ENCODE measurements at places on chromosomes 11 and 22. TPM values are rescaled to one million over a fixed set of nuclear protein-coding genes. Genes with fewer than 3 reads are reported as not detected.

GRCh38 chr11:91792779-91793262, 431.8 kb upstream of the FAT3 start:
- no peak for DNase-seq

DNA sequence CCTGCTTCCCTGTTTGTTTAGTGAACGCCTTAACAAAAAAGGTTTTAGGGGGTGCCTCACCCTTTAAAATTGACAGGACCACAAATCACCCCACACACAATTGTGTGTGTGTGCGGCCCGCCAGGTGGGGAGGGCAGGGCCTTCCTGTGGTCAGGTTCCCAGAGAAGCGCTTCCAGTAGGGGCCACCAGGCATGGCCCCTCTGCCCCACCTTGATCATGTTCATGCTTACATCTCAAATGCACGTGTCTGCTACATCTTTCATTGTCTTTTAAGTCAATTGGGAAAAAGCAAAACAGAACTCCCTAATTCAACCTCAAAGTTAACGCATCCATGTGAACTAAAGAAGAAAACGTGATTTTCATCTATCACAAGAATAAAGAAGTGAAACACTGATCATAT, 1335.3 kb downstream of the TBC1D22A start:
- no peak for DNase-seq

- peak; percentile 58 for DNase-seq
These were observed 585 bp downstream of the ARHGEF12 start for GRCh38 chr11:120336641-120337354.

MCHR1 gene
- total RNA-seq = not detected

GRCh38 chr22:39308614-39309363, 10.6 kb downstream of the RPL3 start:
- DNase-seq = peak; percentile 94

DNA sequence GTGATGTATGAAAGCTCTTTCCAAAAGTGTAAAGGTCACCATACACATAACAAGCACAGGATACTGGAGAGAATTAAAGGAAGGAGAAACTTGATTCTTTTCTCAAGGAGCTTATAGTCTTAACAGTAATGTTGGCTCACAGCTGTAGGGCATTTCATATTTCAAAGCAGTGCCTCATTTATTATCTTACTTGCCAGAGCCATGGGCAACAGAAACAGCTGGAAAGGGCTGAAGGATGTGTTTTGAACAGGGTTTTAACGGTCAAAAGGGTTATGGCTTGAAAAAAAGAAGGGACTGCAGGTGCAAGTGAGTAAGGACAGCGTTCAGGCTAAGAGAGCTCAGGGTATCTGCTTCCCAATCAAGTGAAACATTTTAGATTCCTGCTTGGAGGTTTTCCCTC, 2.7 kb upstream of the GRAMD1B start:
- no peak for DNase-seq

RASL10A gene
- not detected for total RNA-seq

TUB gene
- total RNA-seq = 19.2 TPM

- peak; percentile 86 for DNase-seq
These were observed at the start of gene TLCD5 for GRCh38 chr11:120324932-120325810. TLCD5 (plus strand) TSS chr11:120325299; CDS start chr11:120327442, 2,143 bp downstream.

PLAAT2 gene
- not detected for total RNA-seq

GRCh38 chr11:134233729-134234179, 9.3 kb downstream of the VPS26B start:
- no peak for DNase-seq

DNA sequence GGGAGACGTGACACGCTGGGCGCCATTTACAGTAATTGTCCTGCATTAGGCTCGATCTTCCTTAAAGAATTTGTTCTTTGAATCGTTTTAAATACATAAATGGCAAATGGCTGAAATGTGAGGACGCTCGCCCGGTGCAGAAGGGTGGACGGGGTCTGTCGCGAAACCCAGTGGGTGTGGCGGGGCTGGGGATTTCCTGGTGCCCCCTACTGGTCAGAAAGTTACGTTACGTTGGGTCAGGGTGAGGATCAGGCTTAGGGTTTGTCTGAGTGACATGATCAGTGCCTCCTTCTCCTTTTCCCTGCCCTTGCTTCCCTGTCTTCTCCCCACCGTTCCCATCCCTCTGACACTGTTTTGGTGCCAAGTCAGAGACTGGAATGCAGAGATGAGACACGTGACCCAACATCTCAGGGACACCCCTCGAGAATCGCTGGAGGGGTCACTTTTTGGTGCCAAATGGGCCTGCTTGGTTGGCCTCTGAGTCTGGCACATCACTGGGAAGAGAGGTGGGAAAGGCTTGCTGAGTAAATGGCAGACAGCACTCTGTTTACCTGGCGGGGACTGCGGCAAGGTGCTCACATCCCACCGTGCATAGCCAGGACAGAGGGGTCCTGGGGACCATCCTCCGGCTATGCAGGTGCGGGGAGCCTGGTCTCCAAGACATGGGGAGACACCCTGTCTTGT, 1107.6 kb downstream of the BRD1 start:
- DNase-seq = no peak

- DNase-seq = no peak
These were observed 23.7 kb downstream of the JAML start for GRCh38 chr11:118200901-118201680.
